ENCODE measurements at places on chromosomes 6 and 20.

- no peak for DNase-seq
- no peaks in the 10 kb centered on the region for H3K36me3 ChIP-seq
- H3K27me3 ChIP-seq, result no peaks in the 10 kb centered on the region
- no peaks in the 10 kb centered on the region for H3K4me1 ChIP-seq
- no peak overlapping the region for H3K4me3 ChIP-seq
- H3K27ac ChIP-seq, result no peak overlapping the region
Observed at GRCh38 chr6:151130329-151130728, 109.4 kb upstream of the AKAP12 start.

DNA sequence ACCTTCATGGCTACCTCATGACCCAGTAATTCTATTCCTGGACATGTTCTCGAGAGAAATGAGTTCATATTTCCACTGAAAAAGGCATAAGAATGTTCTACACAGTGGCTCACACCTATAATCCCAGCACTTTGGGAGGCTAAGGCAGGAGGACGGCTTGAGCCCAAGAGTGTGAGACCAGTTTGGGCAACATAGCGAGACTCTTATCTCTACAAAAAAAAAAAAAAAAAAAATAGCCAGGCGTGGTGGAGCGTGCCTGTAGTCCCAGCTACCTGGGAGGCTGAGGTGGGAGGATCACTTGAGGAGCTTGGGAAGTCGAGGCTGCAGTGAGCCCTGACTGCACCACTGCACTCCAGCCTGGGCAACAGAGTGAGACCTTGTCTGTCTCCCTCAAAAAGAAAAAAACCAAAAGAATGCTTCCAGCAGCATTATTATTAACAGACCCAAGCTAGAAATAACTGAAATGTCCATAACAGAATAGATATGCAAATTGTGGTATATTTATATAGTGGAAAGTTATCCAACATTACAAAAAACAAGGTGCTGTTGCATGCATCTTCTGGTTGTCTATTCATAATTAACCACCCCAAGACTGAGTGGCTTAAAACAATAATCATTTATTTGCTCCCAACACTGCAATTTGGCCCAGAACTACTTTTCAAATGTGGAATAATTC is 9.4 kb upstream of the RAB44 start:
- peaks cover 8% of the 10 kb centered on the region for H3K36me3 ChIP-seq
- no peak for DNase-seq
- H3K4me3 ChIP-seq, result no peak overlapping the region
- no peak overlapping the region for H3K27ac ChIP-seq
- H3K27me3 ChIP-seq, result no peaks in the 10 kb centered on the region

DNA sequence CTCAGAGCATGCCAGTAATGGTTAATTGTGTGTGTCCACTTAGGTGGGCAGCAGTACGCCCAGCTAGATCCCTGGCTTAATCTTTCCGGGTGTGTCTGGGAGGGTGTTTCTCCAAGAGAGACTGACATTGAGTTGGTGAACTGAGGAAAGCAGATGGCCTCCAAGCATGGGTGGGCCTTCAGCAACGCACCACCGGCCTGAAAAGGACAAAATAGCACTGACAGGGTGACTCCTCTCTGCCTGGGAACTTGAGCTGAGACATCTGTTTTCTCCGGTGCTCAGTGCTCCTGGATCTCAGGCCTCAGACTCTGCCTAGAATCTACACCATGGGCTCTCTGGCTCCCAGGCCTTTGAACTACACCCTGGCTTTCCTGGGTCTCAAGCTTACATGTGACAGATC is 43.2 kb downstream of the C6orf118 start:
- no peaks in the 10 kb centered on the region for H3K4me1 ChIP-seq
- no peak overlapping the region for H3K27ac ChIP-seq
- no peaks in the 10 kb centered on the region for H3K27me3 ChIP-seq
- no peak for DNase-seq

- DNase-seq, result no peak
- no peaks in the 10 kb centered on the region for H3K4me1 ChIP-seq
- H3K27me3 ChIP-seq, result no peaks in the 10 kb centered on the region
- H3K27ac ChIP-seq, result no peak overlapping the region
- H3K4me3 ChIP-seq, result no peak overlapping the region
Observed at GRCh38 chr6:23394681-23395080, 731.3 kb upstream of the NRSN1 start.

DNA sequence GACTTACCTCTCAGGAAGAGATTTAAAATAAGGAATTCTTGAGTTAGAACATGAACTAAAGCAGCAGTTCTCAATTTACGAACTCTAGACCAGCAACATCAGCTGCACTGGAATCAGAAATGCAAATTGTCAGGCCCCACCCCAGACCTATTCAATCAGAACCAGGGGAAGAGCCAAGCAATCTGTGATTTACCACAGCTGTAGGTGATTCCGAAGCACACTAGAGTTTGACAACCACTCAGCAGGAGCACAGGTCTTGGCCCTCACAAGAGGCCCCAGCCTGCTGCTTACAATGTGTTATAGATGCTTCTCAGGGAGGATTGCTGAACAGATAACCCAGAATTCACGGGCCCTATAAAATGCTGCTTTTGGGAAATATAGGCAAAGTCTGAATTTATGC is 279.2 kb downstream of the PTPRK start:
- H3K27me3 ChIP-seq, result no peaks in the 10 kb centered on the region
- H3K4me1 ChIP-seq, result no peaks in the 10 kb centered on the region
- H3K4me3 ChIP-seq, result no peak overlapping the region
- H3K27ac ChIP-seq, result peak overlapping the region; percentile 49
- H3K36me3 ChIP-seq, result no peaks in the 10 kb centered on the region

GRCh38 chr6:108838101-108838717 is 10.0 kb upstream of the ARMC2 start:
- H3K4me1 ChIP-seq, result peaks cover 35% of the 10 kb centered on the region
- H3K36me3 ChIP-seq, result no peaks in the 10 kb centered on the region
- H3K27ac ChIP-seq, result no peak overlapping the region
- peak; percentile 72 for DNase-seq

DNA sequence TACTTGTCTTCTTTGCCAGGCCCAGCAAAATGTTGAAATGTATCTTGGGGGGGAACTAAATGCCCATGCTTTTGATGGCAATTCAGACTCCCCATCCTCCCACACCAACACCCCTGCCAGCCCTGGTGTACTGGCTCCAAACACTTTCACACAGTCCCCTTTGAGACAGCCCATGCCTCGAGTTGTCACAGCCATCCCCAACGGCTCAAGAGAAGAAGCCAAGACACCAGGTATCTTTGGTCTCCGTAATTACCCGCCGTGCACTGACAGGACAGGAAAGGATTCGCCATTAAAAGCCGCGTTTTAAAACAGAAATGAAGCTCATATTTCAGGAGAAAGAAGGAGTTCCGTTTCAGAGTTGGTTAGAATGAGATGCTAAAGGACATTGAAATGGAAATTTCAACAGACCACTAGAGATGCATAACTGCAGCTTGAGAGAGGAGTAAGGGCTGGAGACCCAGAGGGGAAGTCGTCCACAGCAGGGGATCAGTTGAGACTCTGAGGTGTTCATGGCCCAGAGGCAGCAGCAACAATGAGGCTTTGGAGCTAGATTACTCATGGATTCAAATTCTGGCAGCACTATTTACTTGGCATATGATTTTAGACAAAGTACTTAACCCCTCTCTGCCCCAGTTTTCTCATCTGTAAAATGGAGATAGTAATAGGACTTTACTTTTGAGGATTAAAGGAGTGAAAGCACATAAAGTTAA is 63.5 kb upstream of the ADGRF1 start:
- H3K27me3 ChIP-seq, result no peaks in the 10 kb centered on the region
- DNase-seq, result no peak
- no peaks in the 10 kb centered on the region for H3K36me3 ChIP-seq
- H3K4me1 ChIP-seq, result peaks cover 9% of the 10 kb centered on the region
- no peak overlapping the region for H3K4me3 ChIP-seq
- H3K27ac ChIP-seq, result no peak overlapping the region

- no peaks in the 10 kb centered on the region for H3K4me1 ChIP-seq
- no peaks in the 10 kb centered on the region for H3K27me3 ChIP-seq
- DNase-seq, result peak; percentile 19
Observed at GRCh38 chr6:73542891-73543290, 22.1 kb upstream of the EEF1A1 start.

DNA sequence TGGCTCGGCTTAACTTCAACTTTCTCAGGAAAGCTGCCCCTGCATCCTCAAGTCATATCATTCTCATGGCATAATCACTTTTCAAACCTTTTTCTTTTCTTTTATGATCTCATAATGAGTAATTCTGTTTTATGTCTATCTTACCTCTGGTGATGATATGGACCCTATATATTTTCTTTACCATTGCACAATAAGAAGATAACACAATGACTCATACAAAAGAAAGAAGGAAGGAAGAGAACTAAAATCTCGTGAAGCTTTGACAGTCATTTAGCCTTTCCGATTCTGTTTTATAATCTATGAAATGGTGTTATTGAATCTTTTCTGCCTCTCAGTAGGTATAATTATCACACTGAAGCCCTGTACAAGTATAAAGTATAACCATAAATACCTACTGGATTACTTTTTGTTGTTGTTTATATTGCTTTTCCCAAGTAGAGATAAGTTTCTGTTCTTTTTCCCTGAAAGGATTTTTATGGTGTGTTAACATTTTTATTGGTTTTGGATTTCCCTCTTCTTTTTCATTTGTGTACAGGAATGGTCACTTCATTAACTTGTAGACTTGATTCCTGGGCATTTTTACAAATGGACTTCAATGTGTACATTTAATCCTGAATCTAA is 300.9 kb downstream of the LAMA2 start:
- H3K27ac ChIP-seq, result no peak overlapping the region
- H3K27me3 ChIP-seq, result no peaks in the 10 kb centered on the region
- no peaks in the 10 kb centered on the region for H3K4me1 ChIP-seq
- DNase-seq, result no peak

GRCh38 chr6:137699031-137699683 is 167.9 kb upstream of the TNFAIP3 start:
- DNase-seq, result no peak
- H3K36me3 ChIP-seq, result no peaks in the 10 kb centered on the region

GRCh38 chr20:6892724-6893123 is 125.2 kb downstream of the BMP2 start:
- H3K4me1 ChIP-seq, result no peaks in the 10 kb centered on the region
- no peak overlapping the region for H3K27ac ChIP-seq
- H3K27me3 ChIP-seq, result no peaks in the 10 kb centered on the region
- H3K36me3 ChIP-seq, result no peaks in the 10 kb centered on the region
- no peak overlapping the region for H3K4me3 ChIP-seq

- H3K27ac ChIP-seq, result no peak overlapping the region
- no peak for DNase-seq
- no peaks in the 10 kb centered on the region for H3K36me3 ChIP-seq
- no peaks in the 10 kb centered on the region for H3K27me3 ChIP-seq
- no peaks in the 10 kb centered on the region for H3K4me1 ChIP-seq
Observed at GRCh38 chr20:18436847-18437246, 30.0 kb downstream of the DZANK1 start.

- H3K27me3 ChIP-seq, result peaks cover 10% of the 10 kb centered on the region
- H3K4me3 ChIP-seq, result no peak overlapping the region
- no peaks in the 10 kb centered on the region for H3K4me1 ChIP-seq
- no peaks in the 10 kb centered on the region for H3K36me3 ChIP-seq
Observed at GRCh38 chr20:56987986-56988385, 278.5 kb downstream of the BMP7 start.

- no peak overlapping the region for H3K4me3 ChIP-seq
- no peak for DNase-seq
- no peak overlapping the region for H3K27ac ChIP-seq
- H3K36me3 ChIP-seq, result no peaks in the 10 kb centered on the region
- H3K27me3 ChIP-seq, result no peaks in the 10 kb centered on the region
Observed at GRCh38 chr6:48777411-48777810, 666.4 kb upstream of the PTCHD4 start.

- H3K36me3 ChIP-seq, result peaks cover 58% of the 10 kb centered on the region
- H3K4me1 ChIP-seq, result peaks cover 92% of the 10 kb centered on the region
- no peak overlapping the region for H3K4me3 ChIP-seq
Observed at GRCh38 chr20:62241506-62241905, 3.2 kb downstream of the OSBPL2 start.

DNA sequence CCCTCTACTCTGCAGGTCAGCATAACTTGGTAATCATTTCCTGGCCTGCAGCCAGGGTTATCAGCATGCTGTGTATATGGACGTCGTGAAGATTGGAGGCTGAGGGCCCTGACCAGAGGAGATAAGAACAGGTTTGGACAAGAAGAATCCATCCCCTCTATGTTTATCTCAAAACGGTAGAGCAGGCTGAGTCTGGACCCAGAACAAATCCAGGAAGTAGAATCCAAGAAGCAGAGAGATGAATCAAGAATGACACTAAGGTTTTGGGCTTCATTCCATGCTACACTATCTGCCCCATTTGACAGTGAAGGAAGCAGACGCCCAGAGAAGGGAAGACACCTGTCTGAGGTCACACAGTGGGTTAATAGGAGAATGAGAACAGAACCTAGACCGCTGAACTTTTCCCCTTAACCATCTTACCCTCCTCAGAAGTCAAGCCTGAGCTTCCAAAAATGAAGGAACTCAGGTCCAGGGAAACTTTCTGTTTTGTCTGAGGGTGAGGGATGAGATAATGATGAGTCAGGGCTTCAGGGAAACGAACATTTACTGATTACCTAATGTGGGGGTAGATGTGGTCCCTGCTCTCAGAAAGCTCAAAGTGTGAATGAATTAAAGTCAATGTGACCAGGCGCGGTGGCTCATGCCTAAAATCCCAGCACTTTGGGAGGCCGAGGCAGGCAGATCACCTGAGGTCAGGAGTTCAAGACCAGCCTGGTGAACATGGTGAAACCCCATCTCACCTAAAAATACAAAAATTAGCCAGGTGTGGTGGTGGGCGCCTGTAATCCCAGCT is 9.4 kb upstream of the COMMD7 start:
- H3K27me3 ChIP-seq, result no peaks in the 10 kb centered on the region
- no peak for DNase-seq
- H3K4me1 ChIP-seq, result peaks cover 17% of the 10 kb centered on the region
- no peak overlapping the region for H3K4me3 ChIP-seq
- H3K27ac ChIP-seq, result no peak overlapping the region
- H3K36me3 ChIP-seq, result no peaks in the 10 kb centered on the region

GRCh38 chr6:166058064-166058739 is 109.4 kb downstream of the TBXT start:
- no peaks in the 10 kb centered on the region for H3K27me3 ChIP-seq
- no peak for DNase-seq
- H3K4me1 ChIP-seq, result no peaks in the 10 kb centered on the region
- no peaks in the 10 kb centered on the region for H3K36me3 ChIP-seq
- no peak overlapping the region for H3K4me3 ChIP-seq

GRCh38 chr6:100138346-100139022 is 144.5 kb upstream of the MCHR2 start:
- no peaks in the 10 kb centered on the region for H3K4me1 ChIP-seq
- H3K4me3 ChIP-seq, result no peak overlapping the region
- no peak for DNase-seq
- H3K36me3 ChIP-seq, result no peaks in the 10 kb centered on the region

DNA sequence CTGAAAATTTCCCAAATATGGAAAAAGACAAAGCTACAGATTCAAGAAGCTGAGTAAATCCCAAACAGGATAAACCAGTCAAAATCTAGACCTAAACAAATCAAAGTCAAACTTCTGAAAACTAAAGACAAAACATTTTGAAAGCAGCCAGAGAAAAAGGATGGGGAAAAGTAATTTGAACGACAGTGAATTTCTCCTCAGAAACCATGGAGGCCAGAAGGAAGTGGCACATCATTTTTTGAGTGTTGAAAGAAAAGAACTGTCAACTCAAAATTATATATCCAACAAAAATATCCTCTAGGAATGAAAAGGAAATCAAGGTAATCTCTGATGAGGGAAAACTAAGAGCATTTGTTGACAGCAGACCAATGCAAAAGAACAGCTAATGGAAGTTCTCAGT is 6.8 kb downstream of the RAB23 start:
- H3K27ac ChIP-seq, result no peak overlapping the region
- no peaks in the 10 kb centered on the region for H3K4me1 ChIP-seq
- DNase-seq, result no peak
- H3K36me3 ChIP-seq, result no peaks in the 10 kb centered on the region
- H3K4me3 ChIP-seq, result no peak overlapping the region
